ENCODE measurements at places on chromosomes 16 and 17.

- no peak for DNase-seq
These were observed 299.5 kb downstream of the MAF start for GRCh38 chr16:79301051-79301450.

DNA sequence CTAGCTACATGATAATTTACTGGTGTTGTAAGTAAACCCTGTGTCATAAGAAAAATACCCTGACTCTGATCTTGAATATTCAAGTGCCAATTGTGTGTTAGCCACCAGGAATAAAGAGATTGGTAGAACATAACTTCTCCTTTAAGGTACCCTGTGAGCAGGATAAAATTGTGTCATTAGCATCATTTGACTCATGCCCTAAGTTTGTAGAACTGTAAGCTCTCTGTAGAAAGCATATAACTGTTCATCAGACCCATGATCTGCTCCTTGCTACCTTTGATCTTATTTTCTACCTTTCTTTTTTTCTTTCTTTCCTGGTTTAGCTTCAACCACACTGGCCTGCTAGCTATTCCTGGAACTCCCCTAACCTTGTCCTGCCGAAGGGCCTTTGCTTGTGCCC is 35.8 kb downstream of the PTRH2 start:
- no peak for DNase-seq

GRCh38 chr17:16470265-16470664 is 21.7 kb downstream of the LRRC75A start:
- no peak for DNase-seq

- DNase-seq = no peak
These were observed 63.3 kb downstream of the TUBD1 start for GRCh38 chr17:59829217-59830006.

DNA sequence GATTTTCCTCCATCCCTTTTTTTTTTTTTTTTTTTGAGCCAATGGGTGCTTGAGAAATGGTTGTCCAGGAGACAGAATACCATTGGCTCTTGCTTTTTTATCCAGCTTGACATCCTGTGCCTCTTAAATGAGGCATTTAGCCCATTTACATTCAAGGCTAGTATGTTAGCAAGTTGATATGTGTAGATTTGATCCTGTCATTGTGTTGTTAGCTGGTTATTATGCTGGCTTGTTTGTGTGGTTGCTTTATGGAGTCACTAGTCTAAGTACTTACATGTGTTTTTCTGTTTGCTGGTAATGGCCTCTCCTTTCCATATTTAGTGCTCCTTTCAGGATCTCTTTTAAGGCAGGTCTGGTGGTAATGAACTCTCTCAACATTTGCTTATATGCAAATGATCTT is 14.1 kb upstream of the SLFN11 start:
- no peak for DNase-seq

- DNase-seq = no peak
These were observed 12.5 kb downstream of the ERN2 start for GRCh38 chr16:23700509-23700908.

DNA sequence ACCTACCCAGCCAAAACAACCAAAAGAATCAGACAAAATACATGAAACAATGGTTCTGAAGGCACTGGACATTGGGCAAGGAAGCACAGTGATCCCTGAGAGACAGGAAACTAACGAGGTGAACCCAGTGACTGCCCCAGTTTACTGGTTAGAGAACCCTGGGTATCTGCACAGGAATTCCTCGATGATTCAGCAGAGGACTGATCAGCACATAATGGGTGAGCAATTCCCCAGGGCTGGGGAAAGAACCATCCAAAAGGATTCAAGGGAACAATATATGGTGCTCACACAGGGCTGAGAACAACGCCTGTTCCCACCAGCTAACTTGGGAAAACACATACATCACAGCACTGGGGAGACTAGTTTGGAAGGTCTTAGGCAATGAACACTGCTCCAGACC is 167.2 kb downstream of the PARN start:
- no peak for DNase-seq

- DNase-seq = no peak
These were observed 112.8 kb downstream of the ZNF778 start for GRCh38 chr16:89330177-89330856.

DNA sequence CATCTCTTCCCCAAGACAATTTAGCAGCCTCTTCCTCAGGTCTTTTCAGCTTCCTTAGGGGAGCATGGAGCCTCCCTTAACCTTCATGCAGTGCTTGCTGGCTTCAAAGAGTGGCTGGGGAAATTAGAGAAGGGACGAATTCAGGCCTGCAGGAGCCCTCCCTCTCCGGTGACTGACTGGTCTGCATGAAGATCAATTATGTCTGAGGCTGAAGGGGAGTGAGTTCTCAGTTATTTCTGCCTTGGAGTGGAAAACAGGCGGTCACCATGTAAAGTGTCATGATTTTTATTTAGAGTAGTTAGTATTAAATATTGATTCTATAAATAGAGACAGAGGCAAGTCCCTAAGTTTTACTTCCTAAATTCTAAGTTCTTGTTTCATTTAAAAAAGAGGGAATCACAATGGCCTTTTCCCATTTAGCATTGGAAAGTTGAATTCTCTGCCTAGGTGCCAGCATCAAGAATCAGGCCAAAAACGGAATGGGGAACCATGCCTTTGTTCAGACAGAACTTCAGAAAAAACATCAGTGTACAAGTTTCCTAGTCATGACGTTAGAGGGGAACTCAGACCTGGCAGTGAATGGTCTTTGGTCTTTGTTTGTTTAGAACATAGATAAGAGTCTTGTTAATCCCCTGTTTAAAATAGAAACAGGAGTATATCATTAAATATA is 4.4 kb downstream of the GABARAPL2 start:
- no peak for DNase-seq

DNA sequence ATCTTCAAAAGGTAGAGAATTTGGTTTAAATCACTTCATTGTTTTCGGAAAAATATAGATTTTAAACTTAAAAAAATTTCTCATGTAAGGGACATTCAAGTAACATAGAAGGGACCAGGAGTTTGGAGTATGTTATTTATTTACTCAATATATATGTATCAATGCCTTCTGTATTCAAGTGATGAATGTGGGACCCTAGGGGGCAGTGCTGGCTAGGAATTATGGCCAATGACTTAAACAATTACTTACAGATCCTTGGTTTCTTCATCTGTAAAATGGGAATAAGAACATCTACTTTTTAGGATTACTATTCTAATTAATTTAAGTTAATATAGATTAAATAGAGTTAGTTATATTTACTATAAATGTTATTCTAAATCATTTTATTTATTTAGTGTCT is 886.3 kb upstream of the RBFOX1 start:
- DNase-seq = no peak

- DNase-seq = no peak
These were observed 13.2 kb downstream of the IL4R start for GRCh38 chr16:27326738-27327585.

- no peak for DNase-seq
These were observed at the start of gene CES1 for GRCh38 chr16:55832773-55833691. Gene CES1 (minus strand): TSS chr16:55833096. CDS start chr16:55833055, 41 bp downstream.

- DNase-seq = no peak
These were observed 383 bp downstream of the ZNF598 start for GRCh38 chr16:2009164-2009711.

GRCh38 chr17:47733674-47734410 is 806 bp downstream of the TBX21 start:
- DNase-seq = no peak

DNA sequence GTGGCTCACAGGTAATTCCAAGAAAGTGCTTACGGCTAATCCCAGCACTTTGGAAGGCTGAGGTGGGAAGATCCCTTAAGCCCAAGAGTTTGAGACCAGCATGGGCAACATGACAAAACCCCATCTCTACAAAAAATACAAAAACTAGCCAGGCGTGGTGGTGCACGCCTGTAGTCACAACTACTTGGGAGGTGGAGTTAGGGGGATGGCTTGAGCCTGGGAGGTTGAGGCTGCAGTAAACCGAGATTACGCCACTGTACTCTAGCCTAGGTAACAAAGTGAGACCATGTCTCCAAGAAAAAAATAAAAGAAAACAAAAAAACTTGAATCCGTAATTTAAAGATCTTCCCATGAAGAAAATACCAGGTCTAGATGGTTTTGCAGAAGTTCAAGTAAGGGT is 5.0 kb downstream of the ICAM2 start:
- DNase-seq = no peak

- no peak for DNase-seq
These were observed 66.3 kb upstream of the METRNL start for GRCh38 chr17:83012868-83013778.

DNA sequence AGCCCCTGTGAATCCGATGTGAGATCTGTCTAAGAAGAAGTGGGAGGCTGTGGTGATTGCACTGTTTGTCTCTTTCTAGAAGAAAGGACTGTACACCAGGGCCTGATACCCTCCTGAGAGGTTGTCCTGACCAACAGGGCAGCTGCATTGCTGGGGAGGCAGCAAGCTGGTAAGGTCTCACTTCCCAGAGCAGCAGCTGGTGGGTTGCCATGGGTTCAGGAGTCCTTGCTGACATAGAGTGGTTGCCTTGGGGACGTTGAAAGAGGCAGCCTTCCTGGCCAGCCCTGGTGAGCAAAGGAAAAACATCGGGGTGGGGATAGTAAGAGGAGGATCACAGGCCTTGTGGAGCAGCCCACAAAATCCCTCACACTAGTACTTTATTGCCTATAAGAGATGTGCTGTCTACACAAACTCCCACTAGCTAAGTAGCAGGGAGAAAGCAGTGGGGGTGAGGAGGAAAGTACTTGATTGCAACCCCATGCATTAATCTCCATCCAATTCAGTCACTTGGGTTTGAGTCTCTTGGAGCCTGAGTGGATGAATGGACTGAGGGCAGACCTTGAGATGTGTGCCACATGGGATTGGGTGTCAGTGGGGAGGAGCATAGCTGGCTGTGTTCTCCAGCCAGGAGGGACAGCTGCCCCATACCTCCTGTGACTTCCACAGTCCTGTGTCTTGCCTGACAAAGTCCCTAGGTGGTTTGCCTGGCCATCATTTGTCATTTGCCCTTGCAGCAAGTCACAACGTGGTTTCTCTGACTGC is 143.8 kb upstream of the RPL38 start:
- no peak for DNase-seq

DNA sequence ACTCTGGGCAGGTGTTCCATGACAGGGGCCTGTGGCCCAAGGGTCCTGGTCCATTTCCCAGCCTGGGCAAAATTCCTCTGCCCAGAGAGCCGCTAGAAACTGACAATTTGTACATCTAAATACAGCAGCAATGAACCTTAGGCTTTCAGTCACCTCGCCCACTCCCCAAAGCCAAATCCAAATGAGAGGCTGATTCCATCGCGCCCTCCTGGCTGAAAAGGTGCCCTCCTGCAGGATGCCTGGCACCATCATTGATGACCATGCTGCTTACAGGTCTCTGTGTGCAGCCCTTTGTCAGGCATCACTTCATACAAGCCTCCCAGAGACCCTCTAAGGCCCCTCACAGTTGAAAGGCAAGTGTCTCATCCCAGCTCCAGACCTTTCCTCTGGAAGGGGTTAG is 114.7 kb downstream of the C16orf78 start:
- DNase-seq = no peak

GRCh38 chr16:71767060-71767900 is 41.4 kb downstream of the AP1G1 start:
- DNase-seq = no peak

DNA sequence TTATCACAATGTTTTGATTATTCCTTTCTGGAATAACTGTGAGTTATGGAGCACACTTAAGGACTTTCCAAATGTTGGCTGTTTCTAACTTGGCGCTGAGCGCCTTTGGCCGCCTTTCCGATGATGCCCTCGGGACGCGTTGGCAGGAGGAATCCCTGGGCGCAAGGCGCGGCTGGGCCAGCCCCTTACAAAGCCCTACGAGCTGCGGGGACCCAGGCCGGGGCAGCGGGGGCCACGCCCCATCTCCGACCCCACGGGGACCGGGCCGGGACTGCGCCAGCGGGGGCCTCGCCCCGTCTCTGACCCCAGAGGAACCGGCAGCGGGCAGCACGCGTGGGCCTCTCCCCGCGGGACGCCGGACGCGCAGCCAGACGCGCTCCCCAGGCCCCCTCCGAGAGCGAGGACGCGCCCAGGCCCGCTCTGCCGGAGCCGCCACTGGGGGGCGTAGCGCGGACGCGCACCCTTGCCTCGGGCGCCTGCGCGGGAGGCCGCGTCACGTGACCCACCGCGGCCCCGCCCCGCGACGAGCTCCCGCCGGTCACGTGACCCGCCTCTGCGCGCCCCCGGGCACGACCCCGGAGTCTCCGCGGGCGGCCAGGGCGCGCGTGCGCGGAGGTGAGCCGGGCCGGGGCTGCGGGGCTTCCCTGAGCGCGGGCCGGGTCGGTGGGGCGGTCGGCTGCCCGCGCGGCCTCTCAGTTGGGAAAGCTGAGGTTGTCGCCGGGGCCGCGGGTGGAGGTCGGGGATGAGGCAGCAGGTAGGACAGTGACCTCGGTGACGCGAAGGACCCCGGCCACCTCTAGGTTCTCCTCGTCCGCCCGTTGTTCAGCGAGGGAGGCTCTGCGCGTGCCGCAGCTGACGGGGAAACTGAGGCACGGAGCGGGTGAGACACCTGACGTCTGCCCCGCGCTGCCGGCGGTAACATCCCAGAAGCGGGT is at the start of gene GAA:
GAA (plus strand) TSS at position 571 of the 935 bp plus-strand sequence. CDS start 3,006 bp downstream, outside the sequence.
- peak; percentile 88 for DNase-seq

DNA sequence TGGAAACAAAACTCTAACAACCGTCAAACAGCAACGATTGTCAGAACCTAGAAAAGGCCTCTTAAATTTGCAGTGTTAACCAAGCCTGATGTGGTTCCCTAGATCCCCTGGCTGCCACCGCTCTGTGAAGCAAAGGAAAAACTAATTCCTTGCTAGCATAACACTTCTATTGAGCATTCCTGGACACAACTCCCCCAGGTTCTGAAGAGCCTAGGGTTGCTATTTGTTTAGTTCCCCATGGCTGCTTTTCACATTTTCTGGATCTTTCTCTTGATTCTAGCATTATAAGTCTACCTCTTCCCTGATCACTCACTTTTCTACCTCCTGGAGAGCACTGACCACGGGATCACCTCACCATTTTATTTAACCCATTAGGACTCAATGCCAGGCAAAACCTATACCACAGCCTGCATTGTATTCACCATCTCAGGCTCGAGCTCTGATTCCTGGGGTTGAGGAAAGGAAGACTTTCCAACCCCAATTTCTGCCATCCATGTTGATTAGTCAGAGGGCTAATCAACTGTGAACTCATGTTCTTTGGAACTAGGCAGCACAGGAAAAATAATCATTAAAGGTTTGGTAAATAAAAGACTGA is 692 bp upstream of the KCNJ16 start:
- no peak for DNase-seq

DNA sequence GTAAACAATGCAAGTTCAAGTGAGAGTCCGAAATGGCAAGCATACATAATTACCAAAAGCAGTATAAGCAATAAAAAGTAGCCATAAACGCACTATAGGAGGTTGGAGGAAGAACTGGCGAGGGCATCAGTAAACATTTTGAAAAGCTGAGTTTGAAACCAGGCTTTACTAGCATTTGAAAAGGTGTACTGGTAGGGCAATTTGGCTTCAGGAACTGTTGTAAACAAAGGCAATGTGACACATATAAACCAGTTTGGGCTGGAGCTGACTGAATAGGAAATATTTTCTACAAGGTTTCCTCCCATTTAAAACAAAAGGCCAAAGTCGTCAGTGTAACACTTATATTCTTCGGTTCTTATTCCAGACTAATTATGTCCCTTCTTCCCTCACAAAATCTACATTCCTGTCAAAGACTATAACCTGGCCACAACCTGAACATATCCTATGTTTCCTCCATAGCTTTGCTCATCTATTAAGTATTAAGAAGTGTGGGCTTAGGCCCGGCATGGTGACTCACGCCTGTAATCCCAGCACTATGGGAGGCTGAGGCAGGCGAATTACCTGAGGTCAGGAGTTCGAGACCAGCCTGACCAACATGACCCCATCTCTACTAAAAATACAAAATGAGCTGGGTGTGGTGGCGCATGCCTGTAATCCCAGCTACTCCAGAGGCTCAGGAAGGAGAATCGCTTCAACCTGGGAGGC is 7.8 kb downstream of the CBX1 start:
- DNase-seq = no peak

GRCh38 chr17:50199211-50199802 is 2.1 kb downstream of the COL1A1 start:
- no peak for DNase-seq

Data from thymus (tissue), 14 donors.